ENCODE measurements at places on chromosomes 7 and 10. TPM values are rescaled to one million over a fixed set of nuclear protein-coding genes. Genes with fewer than 3 reads are reported as not detected.

Gene CHRM2
- total RNA-seq = 28.9 TPM

Gene HPSE2
- total RNA-seq = 5.6 TPM

Gene BTAF1
- total RNA-seq = 59.2 TPM

Gene XRCC2
- 3.5 TPM for total RNA-seq

Gene CCL24
- total RNA-seq = not detected

Gene LEP
- total RNA-seq = not detected
